ENCODE measurements at places on chromosomes 12 and 14. TPM values are rescaled to one million over a fixed set of nuclear protein-coding genes. Genes with fewer than 3 reads are reported as not detected.

The FIGNL2 gene
- 0.31 TPM for total RNA-seq

The CPNE6 gene
- total RNA-seq = not detected

The PKP2 gene
- total RNA-seq = 0.36 TPM

The IL26 gene
- 2.1 TPM for total RNA-seq

GRCh38 chr12:110563702-110564470 lies 19.2 kb downstream of the PPTC7 start:
- no peak for DNase-seq

DNA sequence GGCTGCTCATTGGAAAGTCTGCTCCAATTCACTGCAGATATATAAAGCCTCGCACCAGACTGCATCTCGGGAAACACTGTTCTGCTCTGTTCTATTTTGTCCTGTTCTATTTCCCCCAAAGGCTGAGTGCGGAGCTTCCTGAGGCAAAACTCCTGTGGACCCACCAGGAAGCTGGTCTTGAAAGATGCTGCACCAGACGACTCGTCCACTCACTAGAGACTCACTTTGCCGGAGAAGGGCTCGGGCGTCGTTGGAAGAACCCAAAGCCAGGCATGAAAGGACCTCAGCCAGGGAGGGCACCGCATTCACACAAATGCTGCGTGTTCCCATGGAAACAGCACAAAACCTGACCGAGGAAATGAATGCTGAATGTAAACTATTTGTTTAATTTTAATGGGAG lies 331.2 kb upstream of the SFSWAP start:
- no peak for DNase-seq

DNA sequence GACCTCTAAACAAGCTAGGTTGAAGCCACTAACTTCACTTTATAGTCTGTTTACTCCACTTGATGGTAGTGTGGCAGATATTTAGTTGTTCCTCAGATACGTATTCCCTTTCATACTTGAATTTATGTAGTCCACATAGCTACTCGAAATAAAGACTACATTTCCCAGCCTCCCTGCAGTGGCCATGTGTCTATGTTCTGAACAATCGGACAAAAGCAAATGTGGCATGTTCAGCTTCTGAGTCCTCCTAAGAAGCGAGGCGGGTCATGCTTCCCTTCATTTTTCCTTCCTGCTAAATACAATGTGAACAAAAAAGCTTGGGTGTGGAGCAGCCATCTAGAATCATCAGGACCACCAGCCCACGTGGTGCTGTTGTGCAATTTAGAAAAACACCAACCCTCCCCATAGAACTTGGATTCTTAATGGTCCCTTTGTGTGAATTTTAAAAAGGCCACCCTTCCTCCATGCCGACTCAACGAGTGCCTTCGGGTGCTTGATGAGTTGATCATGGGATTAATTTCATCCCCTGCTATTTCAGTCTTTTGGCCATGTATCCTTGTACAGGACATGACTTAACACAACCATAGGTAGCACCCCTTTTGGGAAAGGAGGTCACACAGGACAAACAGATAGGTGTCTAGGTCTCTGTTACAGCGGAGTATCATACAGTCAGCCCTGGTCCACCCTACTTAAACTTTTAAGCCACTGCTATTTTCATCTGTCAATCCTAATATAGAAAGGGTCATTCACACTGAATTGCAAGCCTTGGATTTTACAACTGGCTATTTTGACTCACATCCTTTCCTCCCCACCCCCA lies 60.7 kb downstream of the ZFC3H1 start:
- DNase-seq = no peak

GRCh38 chr12:3097186-3097804 lies 20.1 kb downstream of the TSPAN9 start:
- no peak for DNase-seq

DNA sequence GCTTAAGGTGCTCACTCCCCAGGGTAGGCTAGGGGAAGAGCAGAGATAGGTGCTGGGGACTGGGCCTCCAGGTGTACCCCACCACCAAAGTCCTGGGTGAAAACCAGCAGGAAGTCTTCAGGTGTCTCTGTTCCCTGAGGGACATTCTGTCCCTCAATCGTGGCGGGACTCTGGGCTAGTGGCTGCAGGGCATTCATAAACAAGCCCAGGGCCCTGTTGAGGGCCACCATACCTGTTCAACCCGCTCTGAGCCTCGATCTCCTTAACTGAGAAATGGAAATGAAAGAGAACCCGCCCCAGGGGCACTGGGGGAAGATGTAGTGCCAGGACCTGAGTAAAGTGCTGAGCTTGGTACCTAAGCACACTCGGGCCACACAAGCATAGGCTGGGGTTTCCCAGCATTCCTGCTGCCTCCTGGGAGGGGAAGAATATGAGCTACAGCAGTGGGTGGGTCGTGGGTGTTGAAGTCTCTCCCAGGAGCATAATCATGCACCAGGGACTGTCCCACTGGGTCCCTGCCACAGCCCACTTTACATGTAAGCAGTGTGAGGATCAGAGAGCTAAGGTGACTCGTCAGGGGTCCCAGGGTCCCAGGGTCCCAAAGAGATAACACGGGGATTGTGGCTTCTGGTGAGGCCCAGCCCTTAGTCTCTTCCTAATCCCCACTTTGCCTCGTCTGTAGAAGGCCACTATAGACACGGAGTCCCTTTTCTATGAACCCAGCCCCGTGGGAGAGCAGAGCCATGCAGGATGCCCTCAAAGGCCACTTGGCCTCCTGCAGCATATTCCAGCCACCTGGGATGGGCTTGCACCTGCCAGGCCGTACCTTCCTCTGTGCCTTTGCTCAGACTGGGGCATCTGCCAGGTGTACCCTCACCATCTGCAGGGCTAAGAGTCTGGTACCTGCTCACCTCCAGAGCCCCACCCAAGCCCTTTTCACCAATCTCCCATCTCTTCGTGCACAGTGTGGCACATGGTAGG lies 14.4 kb downstream of the FAM222A start:
- no peak for DNase-seq

- no peak for DNase-seq
These were observed 1012.1 kb downstream of the BCL11B start for GRCh38 chr14:98259881-98260280.

DNA sequence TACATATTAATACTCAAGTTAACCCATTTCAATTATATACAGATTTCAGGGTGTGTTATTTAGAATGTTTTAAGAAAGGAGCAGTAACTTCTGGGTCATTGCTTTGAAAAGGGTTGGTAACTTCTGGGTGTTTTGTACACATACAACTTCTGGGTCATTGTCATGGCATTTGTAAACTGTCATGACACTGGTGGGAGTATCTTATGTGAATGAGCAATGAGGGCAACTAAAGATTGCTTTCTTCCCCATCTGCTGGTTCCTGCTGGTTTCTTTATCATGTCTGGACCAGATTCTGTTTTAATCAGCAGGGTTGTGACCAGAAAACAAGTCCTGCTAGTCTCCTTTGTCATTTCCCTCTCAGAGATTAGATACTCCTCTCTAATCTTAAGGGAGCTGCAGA lies 713.3 kb downstream of the LRFN5 start:
- DNase-seq = no peak

GRCh38 chr14:76098916-76099675 lies 52.6 kb upstream of the GPATCH2L start:
- no peak for DNase-seq

GRCh38 chr14:94897082-94897481 lies 127.2 kb upstream of the GSC start:
- no peak for DNase-seq

- peak; percentile 53 for DNase-seq
These were observed 8.0 kb downstream of the SCNN1A start for GRCh38 chr12:6367065-6367968.

GRCh38 chr12:108000111-108000510 lies 129.0 kb upstream of the WSCD2 start:
- DNase-seq = no peak

DNA sequence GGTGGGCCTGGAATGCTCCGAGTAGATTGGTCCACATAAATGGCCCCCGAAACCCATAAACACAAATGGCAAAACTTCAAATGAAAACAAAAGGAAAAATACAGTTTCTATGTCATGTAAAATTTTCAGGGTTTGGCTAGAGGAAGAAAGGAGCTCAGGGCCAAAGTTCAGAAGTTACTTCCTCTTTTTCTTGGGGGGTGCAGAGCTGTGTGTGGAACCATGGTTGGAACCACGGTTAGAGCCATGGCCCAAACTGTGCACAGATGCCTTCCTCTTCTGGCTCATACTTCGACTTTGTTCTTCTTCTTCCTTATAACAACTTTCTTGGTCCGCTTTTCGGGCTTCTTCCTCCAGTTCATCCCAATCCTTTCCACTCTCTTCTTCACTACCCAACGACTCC lies 51.7 kb downstream of the MGST1 start:
- DNase-seq = no peak

GRCh38 chr12:113063396-113064350 lies 7.1 kb downstream of the DTX1 start:
- no peak for DNase-seq

DNA sequence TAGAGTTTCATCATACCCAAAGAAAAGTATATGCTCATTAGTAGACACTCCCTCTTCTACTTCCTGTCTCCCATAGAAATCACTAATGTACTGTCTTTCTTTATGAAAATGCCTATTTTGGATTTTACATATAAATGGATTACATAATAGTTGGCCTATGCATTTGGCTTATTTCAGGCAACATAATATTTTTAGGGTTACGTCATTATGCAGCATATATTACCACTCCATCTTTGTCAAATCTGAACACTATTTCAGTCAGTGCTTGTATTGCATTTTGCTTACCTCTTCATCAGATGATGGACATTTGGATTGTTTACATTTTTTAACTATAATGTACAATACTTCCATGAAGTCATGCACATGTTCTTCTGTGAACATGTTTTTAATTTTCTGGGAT lies 1406.1 kb downstream of the LRFN5 start:
- no peak for DNase-seq

- no peak for DNase-seq
These were observed 50.3 kb downstream of the HECTD4 start for GRCh38 chr12:112331886-112332285.
